ENCODE measurements at places on chromosomes 5 and 9.

- no peak for DNase-seq
These were observed 76.5 kb downstream of the COL5A1 start for GRCh38 chr9:134717924-134718645.

DNA sequence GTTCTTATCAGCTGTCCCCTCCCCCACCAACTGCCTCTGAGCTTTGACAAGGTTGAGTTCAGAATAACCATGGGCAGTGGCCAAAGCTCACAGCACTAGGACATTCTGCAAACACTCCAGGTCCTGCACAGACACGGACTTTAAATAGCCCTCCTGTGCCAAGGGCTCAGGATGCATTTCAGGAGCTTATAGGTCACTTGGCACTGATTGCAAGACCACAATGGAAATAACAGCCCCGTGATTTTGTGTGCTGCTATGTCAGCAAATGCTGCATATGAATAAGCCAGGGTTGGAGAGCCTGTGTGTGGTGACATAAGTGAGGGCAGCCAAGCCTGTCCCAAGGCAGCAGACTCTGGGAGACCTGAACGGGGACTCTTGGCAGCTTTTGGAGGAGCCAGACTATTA, 150.7 kb downstream of the DMRT2 start:
- no peak for DNase-seq

- DNase-seq, result no peak
These were observed 614.6 kb upstream of the ITGA1 start for GRCh38 chr5:52173133-52173532.

- no peak for DNase-seq
These were observed 167.2 kb downstream of the RASEF start for GRCh38 chr9:82895822-82896110.

GRCh38 chr9:101027733-101028345, 688 bp upstream of the PLPPR1 start:
- peak; percentile 14 for DNase-seq

DNA sequence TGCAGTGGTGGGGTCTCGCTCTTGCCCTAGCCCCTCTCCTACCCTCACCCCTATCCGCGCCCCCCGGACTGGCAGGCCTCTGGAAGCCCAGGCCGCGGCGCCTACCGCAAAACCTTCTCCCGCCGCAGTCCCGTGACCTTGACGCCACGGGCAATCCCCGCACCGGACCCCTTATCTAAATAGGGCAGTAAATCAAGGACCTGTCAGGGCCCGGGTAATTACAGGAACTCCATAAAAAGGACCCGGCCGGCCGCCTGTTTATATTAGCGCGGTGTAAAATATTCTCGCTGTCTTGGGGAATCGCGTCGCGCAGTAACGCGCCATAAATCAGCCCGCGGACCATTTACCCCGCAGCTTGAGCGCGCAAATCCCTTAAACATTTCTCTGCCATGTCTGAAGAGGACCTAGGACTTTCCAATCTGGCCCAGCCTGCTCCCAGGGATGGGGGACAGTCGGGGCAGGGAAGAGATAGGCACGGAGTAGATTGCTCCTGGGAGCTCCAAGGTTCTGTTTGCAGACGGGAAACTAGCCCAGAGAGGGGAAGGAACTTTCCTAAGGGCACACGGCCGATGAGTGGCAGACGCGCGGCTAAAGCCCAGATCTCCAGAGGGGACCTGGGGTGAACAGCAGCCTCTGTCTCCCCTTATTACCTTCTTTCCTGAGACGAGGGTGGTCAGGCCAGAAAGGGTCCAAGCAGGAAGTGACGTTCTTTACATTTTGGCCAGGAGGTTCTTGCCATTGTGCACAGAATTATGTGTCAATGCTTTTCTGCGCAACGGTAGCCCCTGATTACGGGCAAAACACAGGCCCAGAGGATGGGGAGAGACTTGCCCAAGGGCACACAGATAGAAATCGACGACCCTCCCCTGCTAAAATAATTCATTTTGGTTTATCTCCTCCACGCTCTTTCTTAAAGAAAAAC, 4.8 kb upstream of the HAND1 start:
- no peak for DNase-seq

GRCh38 chr5:956941-957747, 51.5 kb upstream of the NKD2 start:
- DNase-seq, result no peak

- DNase-seq, result no peak
These were observed 134.1 kb upstream of the RAPGEF1 start for GRCh38 chr9:131873891-131874440.

DNA sequence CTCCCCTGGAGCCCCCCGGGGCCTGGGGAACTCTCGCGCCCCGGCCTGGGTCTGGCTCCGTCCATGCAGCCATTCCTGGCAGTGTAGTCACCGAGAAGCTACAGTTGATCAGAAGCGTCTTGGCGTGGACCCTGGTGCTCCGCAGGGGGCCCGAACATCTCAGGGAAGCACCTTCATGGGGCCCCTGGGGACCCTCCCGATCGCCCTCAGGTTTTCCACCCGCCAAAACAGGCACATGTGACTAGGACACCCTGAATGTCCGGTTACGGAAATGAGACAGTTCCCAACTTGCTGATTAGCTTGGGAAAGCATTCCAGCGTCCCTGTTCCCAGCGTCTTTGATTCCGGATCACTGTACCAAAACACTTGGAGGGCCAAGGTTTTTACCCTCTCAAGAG, 472 bp downstream of the FBXO4 start:
- peak; percentile 27 for DNase-seq

DNA sequence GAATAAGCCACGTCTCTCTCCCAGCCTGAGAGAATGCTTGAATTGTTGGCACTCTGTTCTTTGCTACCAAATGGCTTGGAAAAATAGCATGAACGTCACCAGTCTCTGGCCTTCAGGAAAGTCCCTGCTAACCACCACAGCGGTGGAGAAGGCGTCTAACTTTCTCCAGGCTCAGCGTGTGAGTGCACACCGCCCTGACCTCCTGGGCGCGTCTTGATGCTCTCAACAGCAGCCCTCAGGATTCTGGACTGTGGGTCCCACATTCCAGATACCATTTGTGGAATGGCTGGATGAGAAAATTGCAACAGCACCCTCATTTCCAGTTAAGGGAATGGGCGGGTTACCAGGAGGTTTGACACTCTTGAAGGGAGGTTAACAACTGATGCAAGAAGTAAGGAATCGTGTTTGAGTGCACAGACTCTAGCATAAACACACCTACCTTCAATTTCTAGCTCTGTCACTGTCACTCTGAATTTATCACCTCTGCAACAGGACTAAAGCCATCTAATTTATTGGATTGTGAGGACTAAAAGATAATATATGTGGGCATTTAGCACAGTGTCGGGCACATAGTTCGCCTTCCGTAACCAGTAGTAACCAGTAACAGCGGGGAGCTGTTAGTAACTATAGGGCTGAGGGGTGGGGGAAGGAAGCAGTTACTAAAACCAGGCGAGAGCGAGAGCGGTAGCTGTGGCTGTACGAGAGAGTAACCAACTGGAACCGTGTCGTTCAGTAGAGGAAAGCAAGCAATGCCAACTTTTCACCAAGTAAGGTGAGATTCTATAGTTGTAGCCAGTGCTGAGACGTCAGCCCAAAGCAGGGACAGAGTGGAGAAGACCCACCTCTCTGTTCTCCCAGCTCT, 807 bp upstream of the PLGRKT start:
- no peak for DNase-seq

DNA sequence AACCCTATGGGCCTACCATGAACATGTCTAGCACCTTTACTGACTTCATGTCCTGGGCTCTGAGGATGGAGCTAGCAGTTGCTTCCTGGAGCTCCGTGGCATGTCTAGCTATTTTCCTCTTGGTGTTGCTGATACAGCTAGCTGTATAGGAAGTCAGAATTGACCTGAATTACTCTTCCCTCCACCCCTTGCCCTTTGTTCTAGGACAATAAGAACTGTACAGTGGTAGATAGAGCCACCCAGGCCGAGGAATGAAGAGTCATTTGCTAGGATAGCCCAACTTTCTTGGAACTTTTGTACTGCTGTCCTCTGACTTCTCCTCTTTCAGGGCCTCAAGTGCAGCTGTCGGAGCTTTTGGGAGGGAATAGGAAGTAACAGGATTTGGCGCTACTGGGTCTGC, 109.9 kb upstream of the RUSC2 start:
- DNase-seq, result no peak

- no peak for DNase-seq
These were observed 46.2 kb downstream of the IARS1 start for GRCh38 chr9:92247296-92247695.

- DNase-seq, result no peak
These were observed 169.0 kb upstream of the PANK3 start for GRCh38 chr5:168747987-168748777.

GRCh38 chr5:87732875-87733768, 320.4 kb upstream of the CCNH start:
- DNase-seq, result no peak

DNA sequence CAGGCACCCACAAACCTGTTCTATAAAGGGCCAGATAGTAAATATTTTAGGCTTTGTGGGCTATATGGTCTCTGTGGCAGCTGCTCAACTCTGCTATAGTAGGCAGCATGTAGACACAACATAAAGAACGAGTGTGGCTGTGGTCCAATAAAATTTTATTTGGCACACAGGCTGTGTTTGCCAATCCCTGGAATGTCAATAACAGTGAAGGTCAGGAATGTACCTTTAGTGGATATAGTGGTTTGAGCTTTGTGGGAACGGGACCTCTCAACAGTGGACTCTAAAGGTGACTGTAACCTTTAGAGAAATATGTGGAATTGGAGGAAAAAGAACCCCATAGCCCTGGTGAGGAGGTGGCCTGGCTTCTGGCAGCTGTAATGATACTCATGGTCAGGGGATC, 145.2 kb downstream of the MAST4 start:
- DNase-seq, result no peak

DNA sequence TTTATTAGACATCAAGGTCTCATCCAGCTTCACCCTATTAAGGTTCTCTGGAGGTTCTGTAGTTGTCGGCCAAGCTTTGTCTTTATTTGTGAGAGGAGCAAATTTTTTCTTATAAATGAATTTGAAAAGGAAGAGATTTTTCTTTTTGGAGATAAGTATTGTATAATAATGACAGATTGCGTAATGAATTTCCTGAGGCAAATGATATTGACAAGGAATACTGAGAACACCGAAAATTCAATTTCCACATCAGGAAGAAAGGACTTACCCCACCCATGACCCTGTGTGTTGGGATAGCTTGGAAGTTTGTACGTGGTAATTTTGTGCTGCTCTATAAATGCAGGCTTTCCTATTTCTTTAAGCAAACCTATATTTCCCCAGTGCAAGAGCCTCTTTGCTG, 53.5 kb downstream of the MAMDC2 start:
- no peak for DNase-seq

Data from NCI-H1092 treated with DMSO at 0.1 percent for 48 hours (cell line).